Epithelial cell of esophagus (primary cell): ENCODE measurements at places on chromosomes 4 and X.

- no peak for DNase-seq
Observed at GRCh38 chrX:129235903-129236302, 287.4 kb downstream of the SMARCA1 start.

DNA sequence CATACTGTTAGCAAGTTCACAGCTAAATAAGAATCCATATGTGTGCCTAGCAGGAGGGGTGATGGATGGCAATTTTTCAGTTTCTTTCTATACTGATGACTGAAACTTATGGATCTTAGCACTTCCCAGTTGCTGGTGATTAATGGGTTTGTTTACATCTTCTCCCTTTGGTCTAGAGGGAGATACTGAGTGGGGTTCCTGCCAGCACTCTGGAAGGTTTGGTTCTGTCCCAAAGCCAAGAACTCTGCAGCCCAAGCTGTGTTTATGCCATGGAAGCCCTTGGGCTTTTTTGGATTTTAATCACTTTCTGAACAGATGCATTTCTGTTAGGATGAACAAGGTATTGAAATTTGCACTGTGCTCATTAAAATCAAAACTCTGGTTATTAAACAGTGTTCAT lies 43.5 kb downstream of the DDIT4L start:
- no peak for DNase-seq

- no peak for DNase-seq
Observed at GRCh38 chr4:2274320-2275043, 12.6 kb upstream of the MXD4 start.

DNA sequence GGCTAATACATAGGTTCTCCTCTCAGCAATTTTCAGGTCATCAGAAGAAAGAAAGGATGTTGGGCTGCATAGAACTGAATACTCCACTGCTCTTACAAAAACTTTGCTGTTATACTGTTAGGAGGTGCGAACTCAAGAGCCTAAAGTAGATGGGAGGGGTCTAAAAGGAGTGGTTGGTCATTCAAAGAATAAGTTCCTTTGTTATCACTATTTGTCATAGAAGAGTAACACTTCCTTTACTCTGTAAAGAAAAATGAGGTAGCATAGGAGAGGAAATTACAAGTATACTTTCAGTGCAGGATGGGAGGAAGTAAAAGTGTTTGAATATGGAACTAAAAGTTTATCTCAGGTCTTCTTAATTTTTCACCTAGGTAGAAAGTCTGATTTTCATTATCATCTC lies 61.5 kb downstream of the CCNI start:
- DNase-seq = no peak

DNA sequence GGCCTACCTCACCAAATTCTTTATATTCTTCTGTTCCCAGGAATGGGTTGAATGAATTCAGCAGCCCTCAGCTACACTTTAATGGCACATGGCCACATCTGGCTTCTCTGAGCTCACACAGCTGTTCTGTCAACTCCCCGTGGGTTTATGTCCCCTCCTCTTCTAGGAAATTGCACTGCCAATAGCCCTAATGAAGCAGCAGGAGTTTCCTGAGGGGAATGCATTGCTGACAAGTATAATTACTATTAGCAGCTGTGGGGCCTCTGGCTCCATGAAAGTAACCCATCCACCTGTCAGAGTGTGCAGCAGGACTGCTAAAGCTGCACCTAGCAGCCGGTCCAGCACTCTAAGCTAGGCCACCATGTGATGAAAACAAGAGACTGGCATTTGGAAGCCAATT lies 50.3 kb downstream of the FTHL17 start:
- DNase-seq = no peak

GRCh38 chr4:6538111-6538510 lies 36.9 kb upstream of the MAN2B2 start:
- DNase-seq = no peak

DNA sequence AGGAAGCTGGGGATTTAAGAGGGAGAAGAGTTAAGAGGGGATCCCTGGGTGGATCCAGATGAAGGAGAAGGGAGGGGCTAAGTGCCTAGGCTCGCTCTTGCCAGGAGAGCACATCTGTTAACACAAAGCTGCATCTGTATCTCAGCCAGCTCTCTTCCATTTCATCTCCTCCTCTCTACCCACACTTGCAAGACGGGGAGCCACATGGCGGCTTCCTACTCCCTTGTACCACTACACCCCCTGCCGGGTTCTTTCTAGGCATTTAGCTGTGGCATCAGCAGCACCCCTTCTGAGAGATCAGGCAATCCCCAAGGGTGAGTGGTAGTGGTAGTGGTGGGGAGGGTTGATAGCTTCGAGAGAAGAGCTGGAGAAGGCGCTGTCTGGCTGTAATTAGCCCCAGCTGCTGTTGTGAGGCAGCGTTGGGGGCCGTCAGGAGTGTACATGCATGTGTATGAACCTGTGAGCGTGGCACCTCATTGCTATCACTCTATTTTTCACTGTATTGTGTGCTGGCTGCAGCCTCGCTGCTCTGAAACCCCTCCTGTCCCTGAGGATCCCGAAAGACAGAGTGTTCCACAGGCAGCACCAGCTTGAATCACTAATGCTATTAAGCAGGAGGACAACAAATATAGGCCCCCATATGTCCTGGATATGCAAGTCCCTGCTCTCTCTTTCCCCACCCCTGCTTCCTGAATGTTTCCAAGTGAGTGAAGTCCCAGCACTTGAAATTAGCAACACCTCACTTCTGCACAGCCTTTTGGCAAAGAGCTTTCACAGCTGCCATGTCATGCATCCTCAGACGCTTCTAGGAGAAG lies 73.7 kb downstream of the RTL9 start:
- DNase-seq = no peak

DNA sequence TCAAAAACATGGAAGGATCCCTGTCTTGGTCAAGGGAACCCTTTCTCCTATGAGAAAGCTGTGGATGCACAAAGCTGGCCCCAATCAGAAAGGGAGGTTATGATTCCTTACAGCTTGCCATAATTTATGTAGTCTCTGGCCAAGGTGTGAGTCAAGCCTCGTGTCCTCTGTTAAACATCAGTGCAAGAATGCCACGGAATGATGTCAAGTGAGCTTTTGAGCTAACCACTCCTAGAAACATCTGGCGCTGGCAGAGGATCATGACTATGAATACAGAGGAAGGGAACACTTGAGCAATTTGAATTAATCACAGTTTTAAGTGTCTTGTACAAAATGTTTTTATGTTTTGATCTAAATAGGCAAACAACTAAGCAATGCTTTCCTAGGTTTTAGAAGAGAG lies 51.5 kb upstream of the RAP2C start:
- DNase-seq = peak; percentile 91

DNA sequence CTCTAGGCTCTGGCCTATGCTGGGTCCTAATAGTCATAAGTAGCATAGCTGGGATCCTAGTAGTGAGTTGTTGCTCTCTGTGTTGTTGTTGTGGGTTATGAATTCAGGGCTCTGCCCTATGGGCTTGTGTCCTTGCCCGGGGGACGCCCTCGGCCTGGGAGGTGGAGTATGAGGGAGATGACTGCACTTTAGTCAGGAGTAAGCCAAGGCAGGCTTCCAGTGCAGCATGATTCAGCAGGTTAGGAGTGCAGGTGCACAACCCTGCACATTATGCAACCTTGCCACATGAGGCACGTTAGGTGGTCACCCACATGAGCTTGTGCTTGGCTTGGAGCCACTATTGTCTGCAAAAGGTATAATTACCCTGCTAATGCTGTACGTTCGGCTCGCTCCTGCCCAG lies 58.4 kb upstream of the CCDC149 start:
- DNase-seq = peak; percentile 86

DNA sequence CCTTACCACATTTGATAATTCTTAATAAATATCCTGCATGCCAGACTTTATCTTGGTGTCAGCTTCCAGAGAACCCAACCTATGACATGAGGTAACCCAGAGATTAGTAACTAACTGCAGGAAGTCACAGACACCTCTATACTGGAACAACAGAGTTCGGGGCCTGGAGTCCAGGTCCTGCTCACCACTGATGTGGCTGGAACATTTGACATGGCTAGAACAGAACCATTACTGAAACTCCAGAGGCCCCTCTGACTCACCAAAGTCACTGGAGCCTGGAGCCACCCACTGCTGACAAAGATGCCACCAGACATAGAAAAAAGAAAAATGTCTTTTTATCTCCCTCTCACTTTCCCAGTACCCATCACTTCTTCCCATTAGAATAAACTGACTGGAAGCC lies 403.7 kb downstream of the MID1IP1 start:
- no peak for DNase-seq

- DNase-seq = peak; percentile 96
Observed at GRCh38 chr4:184383497-184384055, 90.8 kb downstream of the IRF2 start.

DNA sequence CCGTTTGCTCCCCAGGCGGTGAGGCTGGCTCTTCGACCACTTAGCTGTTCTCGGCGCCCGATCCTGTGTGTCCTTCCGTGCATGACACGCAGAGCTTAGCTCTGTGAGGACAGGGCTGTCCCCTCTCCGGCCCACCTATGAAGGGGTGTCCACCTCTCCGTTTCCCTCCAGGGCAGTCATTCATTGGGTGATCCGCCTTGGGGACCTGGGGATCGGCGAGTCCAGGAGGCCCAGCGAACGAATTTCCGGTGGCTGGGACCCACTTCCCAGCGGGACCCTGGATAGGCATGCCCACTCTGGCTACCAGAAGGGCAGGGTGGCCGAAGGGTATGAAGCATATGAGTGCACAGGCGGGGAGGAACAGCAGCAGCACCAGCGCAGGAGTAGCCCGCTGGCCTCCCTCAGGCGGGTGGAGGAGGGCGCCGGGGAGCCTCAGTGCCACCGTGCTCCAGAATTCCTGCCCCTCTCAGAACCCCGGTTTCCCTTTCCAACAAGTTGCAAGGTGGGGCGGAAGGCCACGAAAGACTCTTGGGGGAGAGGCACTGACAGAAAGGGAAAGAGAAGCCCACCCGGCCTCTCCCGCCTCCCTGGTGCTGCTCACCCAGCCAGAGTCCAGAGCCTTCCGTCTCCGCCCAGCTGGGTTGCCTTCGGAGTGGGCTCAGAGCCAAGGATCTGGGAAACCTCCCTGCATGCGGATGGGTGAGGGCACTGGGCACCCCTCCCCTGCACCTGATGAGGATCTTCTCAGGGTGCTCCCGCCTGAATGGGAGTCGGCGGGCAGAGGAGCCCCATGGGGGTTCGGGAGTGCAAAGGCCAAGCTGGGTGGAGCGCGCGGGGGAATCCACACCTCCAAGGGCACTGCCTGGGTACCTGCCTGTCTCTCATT lies 8.6 kb downstream of the HMX1 start:
- no peak for DNase-seq

GRCh38 chr4:176549161-176549865 lies 229.5 kb downstream of the SPCS3 start:
- DNase-seq = peak; percentile 85

- no peak for DNase-seq
Observed at GRCh38 chr4:170698334-170698733, 608.6 kb upstream of the AADAT start.

DNA sequence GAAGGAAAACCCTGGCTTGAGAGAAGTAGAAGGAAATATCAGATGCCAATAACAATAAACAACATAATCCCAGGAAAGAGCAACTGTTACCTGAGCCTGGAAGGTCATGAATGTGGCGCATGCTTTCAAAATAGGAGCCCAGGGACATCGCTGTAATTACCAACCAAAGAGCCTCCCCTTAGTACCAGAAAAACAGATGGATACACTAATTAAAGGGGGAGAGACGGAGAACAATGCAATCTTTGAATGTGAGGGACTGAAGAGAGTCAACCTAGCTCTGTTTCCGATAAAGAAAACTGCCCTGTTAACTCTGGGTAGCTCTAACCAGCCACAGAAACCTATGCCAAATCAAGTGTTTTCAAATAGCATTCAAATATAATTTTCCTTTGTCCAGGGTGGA lies 161.4 kb downstream of the ENOX2 start:
- DNase-seq = no peak

GRCh38 chrX:14817571-14817970 lies 55.3 kb downstream of the FANCB start:
- DNase-seq = no peak

- DNase-seq = peak; percentile 43
Observed at GRCh38 chr4:158809611-158810486, 41.0 kb downstream of the FNIP2 start.

GRCh38 chr4:54677416-54677815 lies 19.7 kb downstream of the KIT start:
- DNase-seq = no peak

DNA sequence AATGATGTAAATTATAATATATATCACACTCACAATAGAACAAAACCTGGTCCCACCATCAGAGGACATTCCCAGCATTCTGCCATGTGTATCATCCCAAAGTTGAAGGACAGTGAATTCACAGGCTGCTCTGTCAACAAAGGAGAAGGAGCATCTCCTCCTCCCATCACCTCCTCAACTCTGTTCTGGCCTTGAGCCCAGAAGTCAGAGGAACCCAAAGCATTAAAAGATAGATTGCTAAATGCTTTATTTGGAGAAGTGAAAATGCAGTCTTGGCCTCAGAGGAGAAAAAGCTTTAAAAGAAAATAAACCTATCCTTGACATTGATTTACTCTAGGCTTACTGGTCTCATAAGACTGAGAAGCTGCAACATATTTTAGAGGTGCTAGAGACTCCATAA lies 268.8 kb upstream of the RASGEF1B start:
- DNase-seq = no peak

DNA sequence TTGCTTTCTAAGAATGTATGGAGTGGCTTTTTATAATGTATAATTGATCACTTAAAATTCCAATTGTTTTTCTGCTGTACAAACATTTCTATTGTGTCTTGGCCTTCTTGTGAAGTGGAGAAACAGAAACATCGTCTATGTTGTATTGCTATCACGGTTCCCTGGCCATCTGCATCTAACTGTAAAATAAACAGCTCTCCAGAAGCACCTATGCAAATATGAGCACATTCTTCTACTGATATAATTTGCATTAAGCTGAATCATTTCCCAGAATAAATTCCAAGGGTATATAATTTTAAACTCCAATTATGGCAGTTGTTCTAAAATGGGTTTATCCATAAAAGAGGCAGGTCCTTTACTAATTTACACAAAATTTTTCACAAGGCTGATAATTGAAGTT lies 261.6 kb upstream of the STS start:
- DNase-seq = no peak
